ENCODE measurements at places on chromosomes 5 and 9. TPM values are rescaled to one million over a fixed set of nuclear protein-coding genes. Genes with fewer than 3 reads are reported as not detected.

The ADAMTS13 gene
- 3.1 TPM for total RNA-seq

The PCDHAC1 gene
- 0.10 TPM for total RNA-seq

The IL33 gene
- 16.8 TPM for total RNA-seq

- DNase-seq: no peak
Measured at GRCh38 chr5:122126756-122127321, 2.5 kb upstream of the ZNF474 start.

The F2RL2 gene
- total RNA-seq: 0.27 TPM

GRCh38 chr5:141882594-141883183, 4.5 kb upstream of the PCDH1 start:
- no peak for DNase-seq
